ENCODE measurements at places on chromosomes 3 and 15. TPM values are rescaled to one million over a fixed set of nuclear protein-coding genes. Genes with fewer than 3 reads are reported as not detected.

- no peak for DNase-seq
Measured at GRCh38 chr3:158663246-158663645, 9.2 kb downstream of the LXN start.

The PLS1 gene
- 26.0 TPM for polyA plus RNA-seq

DNA sequence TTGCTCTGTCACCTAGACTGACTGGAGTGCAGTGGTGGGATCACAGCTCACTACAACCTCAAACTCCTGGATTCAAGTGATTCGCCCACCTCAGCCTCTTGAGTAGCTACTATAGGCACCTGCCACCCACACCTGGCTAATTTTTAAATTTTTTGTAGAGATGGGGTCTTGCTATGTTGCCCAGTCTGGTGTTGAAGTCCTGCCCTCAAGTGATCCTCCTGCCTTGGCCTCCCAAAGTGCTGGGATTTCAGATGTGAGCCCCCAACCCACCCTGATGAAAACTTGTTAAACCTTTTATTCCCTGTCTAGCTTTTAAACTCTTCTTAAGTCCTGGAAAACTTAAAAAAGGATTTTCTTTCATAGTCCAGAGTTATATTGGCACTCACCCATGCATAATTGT, 2.6 kb downstream of the ECT2 start:
- no peak for DNase-seq

The VEPH1 gene
- 48.9 TPM for polyA plus RNA-seq

- no peak for DNase-seq
Measured at GRCh38 chr3:187629711-187630110, 40.5 kb downstream of the SST start.

DNA sequence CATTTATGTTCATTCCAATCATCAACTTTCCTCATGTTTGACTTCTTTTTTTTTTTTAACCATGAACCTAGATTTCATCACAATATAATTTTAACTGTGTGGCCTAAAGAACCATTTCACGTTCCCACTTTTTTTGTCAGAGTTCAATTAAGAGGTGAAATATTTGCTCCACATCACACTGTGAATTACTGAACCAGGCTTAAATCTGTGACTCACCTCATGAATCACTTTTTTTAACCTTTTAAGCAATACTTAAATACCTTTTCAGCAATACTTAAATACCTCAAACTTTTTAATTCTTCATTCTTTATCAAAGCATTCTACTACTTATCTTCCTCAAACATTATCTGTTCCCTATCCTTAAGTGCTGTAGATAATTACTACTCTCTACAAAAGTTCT, 137.6 kb downstream of the SI start:
- DNase-seq = no peak

DNA sequence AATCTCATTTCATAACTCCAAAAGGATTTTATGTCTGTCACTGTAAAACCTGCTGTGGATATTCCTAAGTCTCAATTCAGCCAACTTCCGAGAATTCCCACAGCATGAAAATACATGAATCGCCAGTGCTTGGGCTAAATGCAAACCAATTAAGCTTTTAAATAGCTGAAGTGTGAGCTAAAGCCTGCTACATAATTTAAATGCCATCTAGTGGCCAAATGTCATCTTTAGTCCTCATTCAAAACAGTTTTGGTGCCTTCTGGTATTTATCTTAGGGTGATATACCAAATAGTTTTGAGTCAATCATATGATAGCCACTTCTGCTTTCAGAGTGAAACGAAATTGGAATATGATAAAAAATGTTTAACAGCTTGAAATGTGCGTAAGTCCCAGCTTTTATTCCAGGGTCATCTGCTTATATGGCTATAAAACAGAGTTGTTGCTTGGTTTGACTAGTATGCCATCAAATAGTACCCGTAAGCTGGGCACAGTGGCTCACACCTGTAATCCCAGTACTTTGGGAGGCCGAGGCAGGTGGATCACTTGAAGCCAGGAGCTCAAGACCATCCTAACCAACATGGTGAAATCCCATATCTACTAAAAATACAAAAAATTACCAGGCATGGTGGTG, 41.8 kb upstream of the CCNL1 start:
- no peak for DNase-seq

GRCh38 chr3:66816090-66816761, 181.9 kb upstream of the KBTBD8 start:
- no peak for DNase-seq

DNA sequence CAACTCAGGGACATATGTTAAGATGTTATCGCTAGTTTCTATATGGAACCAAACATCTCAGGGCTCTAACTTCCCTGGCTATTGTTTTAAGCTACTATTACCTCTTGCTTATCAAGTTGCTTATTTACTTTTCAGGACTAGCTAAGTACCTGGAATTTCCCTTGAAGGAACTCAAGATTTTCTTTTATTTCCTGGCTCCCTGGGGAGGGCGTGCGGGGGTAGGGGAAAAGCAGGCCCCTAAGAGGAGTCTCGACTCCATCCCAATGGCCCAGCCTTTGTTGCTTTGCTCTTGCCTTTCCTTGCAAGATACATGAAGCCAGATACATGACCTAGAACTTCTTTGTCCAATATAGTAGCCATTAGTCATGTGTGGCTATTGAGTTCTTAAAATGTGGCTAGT, 76.9 kb upstream of the STXBP5L start:
- no peak for DNase-seq

Data from right renal pelvis (tissue), 4 donors.